Glutamatergic neuron (in vitro differentiated cells): ENCODE measurements at places on chromosomes 2 and 18.
A peak's percentile ranks its signal among the peaks of the same experiment; 100 is the strongest.

DNA sequence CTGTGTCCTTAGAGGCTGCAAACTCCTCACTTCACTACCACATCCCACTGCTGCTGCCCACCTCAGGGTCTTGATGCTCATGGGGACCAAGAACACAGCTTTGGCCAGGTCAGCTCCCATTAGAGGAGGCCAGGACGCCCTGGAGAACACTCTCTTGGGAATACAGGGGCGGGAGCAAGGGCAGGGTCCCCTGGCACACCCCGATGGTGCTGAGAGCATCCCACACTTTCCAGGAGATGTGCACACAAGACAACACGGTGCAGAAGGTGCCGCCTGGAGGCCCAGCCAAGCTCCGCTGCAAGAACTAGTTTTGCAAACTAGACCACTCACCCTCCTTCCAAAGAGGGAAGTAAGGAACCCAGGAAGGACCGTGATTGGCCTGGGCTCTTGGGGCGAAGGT is 304.4 kb upstream of the SALL3 start:
- no peak for DNase-seq

- DNase-seq: no peak
Observed at GRCh38 chr2:220931491-220931890, 640.6 kb downstream of the EPHA4 start.

DNA sequence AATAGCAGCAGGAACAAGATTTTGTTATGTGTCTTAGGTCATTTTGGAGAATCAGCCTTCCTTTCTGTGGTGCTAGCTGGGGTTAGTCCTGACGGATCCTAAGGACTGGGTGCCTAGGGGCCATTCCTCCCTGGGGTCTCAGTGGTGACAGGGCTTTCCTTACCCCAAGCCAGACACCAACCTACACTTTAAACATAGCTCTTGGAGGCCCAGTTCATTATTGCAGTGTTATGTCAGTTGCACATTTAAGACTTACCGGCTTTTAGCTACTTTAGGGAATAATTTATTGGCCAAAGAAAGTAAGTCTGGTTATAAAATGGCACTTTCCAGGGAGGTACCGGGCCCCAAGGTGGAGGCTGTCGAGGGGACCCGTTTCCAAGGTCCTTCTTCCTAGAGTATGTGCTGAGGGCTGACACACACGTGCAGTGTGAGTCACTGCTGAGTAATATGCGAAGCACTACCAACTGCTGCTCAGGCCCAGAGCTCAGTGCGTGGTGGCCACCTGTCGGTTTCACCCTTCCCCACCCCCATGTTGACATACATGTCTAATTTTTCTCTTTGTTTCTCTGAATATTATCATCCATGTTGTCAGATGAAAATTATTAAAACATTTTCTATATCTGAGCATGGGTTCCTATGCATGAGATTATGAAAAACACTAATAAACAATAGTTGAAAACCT is 37.0 kb upstream of the GRHL1 start:
- DNase-seq: peak; percentile 23

DNA sequence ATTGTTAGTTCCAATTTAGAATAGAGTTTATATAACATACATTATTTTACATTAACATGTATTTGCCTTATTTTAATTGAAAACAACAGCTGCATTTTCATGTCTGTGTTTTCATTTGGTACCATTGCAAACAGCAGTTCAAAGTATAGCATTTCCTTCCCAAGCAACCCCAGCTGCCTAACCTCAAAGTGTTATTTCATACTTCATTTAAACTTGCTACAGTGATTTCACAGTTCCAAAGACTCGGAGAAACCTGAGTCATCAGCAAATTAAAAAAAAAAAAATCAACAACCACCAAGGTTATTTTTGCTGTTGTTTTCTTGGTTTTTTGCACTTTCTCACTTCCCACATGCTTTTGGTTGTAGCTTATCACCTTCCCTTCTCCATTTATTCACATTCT is 236.5 kb upstream of the SPHKAP start:
- DNase-seq: no peak

DNA sequence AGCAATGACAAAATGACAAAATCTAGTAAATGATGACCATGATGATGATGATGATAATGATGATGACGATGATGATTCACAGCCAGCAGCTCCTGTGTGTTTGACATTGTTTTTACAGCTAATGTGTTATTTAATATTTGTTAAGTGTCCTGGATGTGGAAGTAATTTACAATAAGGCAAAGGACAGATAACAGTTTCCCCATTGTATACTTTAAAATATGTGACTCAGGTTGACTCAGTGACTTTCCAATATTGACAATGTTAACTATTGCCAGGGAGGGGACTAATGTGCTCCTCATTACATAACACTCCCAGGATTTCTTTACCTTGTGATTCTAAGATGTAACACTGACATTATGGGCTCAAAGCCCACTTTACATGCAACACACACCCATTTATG is 602.2 kb downstream of the FBXO15 start:
- no peak for DNase-seq

- no peak for DNase-seq
Observed at GRCh38 chr2:18084376-18084775, 205.9 kb downstream of the KCNS3 start.

GRCh38 chr2:32617599-32618189 is 10.2 kb upstream of the TTC27 start:
- no peak for DNase-seq

GRCh38 chr2:1705557-1706076 is 38.7 kb downstream of the PXDN start:
- peak; percentile 33 for DNase-seq

GRCh38 chr2:52356556-52356955 is 1324.6 kb upstream of the NRXN1 start:
- no peak for DNase-seq

GRCh38 chr18:28588884-28589549 is 412.1 kb upstream of the CDH2 start:
- DNase-seq: no peak

DNA sequence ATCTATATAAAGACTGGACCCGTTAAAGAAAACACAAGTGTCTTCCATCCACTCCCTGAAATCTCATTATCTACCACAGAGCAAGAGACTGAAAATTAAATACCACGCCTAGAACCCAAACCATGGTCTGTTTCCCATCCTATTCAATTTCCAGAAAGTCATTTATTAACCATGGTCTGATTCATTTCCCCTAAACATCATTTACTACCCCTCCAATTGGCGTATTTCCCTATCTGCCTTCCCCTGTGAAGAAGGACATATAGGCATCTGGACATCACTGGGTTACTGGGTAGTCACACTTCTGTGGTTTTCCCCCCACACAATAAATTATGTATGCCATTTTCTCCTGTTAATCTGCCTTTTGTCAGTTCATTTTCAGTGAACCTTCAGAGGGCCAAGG is 30.8 kb downstream of the CCDC93 start:
- DNase-seq: no peak

- no peak for DNase-seq
Observed at GRCh38 chr2:39550701-39551285, 113.7 kb upstream of the MAP4K3 start.

DNA sequence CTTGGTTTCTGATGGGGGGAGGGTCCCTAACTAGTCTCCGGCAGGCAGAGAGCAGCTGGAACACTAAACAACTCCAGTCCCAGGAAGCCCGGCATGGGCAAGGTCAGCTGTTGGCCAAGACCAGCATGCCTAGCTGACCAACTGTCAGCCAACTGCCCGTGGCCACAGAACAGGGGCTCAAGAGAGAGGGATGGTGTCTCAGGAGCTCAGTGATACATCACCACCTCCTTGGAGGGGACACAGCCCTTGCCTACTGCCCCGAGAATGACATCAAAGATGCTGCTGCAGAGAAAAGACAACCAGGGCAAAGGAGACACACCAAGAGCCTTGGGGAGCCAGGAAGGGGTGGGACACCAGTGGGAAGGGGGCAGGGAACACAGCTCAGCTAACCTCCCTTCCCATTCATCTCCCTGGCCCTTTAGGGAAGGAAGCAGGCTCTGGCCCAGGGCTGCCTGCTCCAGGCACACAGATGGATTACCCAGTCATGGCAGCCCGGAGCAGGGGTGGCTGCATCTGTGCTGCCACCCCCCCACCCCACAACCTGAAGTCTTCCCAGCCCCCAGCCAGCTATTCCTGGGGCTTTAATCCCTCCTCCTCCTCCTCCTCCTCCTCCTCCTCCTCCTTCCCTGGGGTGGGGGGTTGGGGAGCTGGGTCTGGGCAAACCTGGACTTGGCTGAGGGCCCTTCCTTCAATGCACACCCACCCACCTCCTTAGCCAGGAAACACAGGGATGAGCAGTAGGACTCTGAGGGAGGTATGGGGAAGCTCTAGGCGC is 1.9 kb downstream of the BIN1 start:
- DNase-seq: peak; percentile 37

DNA sequence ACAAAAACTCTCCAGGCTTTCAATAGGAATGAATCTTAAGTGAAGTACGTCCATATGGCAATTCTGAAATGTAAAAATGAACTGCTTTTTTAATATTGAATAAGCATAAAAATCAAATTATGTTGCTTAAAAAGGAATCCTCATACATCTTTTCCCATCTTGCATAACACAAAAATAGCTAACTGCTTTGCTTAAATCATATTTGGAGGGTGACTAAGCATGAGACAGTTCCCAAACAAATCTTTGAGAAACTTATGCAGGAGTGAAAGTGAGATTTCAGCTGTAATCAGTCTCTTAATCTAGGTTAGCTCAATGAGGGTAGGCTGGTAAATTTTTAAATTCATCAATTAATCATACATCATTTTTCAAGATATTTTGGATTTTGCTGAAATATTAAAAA is 111.5 kb downstream of the MBD5 start:
- no peak for DNase-seq

DNA sequence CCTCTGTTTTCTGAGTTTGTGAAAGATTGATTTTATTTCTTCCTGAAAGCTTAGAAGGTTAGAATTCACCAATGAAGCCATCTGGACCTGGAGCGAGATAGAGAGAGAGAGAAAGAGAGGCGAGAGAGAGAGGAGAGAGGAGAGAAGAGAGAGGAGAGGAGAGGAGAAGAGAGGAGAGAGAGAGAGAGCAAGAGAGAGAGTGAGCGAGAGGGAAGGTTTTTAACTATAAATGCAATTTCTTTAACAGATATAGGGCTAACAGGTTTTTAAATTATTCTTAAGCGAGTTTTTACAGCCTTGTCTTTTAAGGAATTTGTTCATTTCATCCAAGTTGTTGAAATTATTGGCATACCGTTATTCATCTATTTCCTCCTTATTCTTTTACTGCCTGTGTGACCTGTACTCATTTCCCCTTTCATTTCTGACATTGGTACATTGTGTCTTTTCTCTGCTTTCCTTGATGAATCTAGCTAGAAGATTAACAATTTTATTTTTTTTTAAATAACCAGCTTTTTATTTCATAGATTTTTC is 56.1 kb downstream of the BABAM2 start:
- no peak for DNase-seq

- DNase-seq: no peak
Observed at GRCh38 chr18:79169958-79170555, 100.9 kb downstream of the ATP9B start.

DNA sequence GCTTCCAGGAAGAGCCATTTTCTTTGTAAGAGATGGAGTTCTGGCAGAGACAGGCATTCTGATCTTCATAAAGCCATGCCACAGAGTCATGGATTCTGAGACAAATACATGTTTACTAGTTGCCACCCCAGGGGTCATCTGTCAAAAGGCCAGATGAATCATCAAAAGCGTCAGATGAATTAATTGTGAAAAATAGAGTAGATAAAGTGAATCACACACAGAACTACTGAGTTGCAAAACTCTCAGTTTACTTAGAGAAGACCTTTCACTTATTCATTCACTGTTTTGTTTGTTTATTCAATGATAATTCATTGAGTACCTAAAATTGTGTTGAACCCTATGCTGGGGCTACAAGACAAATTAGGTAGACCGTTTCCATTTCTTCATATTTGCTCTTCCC is 157.7 kb upstream of the SERPINE2 start:
- no peak for DNase-seq

GRCh38 chr18:72075040-72075439 is 469.1 kb downstream of the CBLN2 start:
- no peak for DNase-seq

- no peak for DNase-seq
Observed at GRCh38 chr18:54140641-54141040, 83.8 kb downstream of the MBD2 start.

GRCh38 chr2:134019871-134020270 is 234.0 kb upstream of the MGAT5 start:
- no peak for DNase-seq

- no peak for DNase-seq
Observed at GRCh38 chr2:6212491-6212890, 520.3 kb downstream of the SOX11 start.

DNA sequence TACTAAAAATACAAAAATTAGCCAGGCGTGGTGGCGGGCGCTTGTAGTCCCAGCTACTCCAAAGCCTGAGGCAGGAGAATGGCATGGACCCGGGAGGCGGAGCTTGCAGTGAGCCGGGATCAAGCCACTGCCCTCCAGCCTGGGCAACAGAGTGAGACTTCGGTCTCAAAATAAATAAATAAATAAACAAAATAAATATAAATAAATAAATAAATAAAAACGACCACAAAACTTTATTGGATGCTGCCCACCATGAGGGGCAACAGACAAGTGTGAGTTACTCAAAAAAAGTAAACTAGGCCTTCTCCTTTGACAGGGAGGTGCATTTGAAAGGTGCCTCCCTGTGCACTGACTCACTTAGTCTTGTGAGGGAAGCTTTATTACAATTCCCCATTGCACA is 50.4 kb downstream of the SLC4A1AP start:
- DNase-seq: no peak

- DNase-seq: no peak
Observed at GRCh38 chr2:3597567-3597966, 2.7 kb downstream of the COLEC11 start.

- DNase-seq: no peak
Observed at GRCh38 chr2:192288295-192288694, 93.6 kb upstream of the TMEFF2 start.
